ENCODE measurements at places on chromosomes 2 and 18. TPM values are rescaled to one million over a fixed set of nuclear protein-coding genes. Genes with fewer than 3 reads are reported as not detected.

DNA sequence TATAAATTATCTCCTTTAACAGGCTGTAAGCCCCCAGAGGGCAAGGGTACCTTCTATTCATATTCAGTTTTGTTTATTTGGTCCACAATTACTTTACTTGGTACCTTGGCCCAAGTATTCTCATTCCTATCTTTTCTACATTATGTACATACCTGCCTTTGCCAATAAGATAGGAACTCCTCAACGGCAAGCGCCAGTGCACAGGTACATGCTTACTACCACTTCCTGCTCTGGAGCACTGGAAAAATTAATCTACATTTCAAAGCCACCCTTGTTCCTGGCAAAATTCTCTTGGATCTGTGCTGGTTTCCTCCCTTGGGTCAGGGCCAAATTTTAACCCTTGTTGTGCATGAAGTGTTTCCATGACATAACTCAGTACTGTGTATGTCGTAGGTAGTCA, 34.3 kb upstream of the LMAN1 start:
- DNase-seq = no peak

GRCh38 chr2:239307921-239308613, 92.8 kb downstream of the HDAC4 start:
- no peak for DNase-seq

GRCh38 chr2:126846241-126846640, 52.4 kb upstream of the TEX51 start:
- no peak for DNase-seq

DNA sequence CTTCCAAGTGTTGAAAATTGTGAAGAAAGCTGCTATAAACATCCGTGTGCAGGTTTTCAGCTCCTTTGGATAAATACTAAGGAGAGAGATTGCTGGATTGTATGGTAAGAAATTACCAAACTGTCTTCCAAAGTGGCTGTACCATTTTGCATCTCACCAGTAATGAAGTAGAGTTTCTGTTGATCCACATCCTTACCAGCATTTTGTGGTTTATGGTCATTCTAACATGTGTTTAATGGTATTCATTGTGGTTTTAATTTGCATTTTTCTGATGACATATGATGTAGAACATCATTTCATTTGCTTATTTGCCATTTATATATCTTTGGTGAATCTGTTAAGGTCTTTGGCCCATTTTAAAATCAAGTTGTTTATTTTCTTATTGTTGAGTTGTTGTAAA, 260.7 kb downstream of the SPAG16 start:
- no peak for DNase-seq

GRCh38 chr2:85248773-85249509, 78.8 kb downstream of the TGOLN2 start:
- DNase-seq = no peak

DNA sequence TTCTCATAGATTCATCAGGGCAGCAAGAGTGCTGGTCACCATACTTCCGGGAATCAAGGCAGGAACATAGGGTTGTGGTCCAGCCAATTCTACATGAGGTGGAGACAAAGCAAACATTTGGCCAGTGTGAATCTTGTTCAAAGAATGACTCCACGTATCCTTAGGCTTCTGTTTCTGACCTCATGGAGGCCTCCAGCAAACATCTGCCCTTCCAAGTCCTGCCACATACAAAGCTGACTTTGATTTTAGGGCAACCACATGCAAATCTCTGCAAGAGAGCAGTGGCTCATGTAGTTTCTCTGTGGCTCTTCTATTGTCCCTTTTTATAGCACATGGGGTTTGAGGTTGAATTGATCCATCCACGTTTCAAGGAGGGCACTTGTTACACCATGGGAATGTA, 132.1 kb upstream of the MMADHC start:
- DNase-seq = no peak

- no peak for DNase-seq
Measured at GRCh38 chr2:145356056-145356455, 836.1 kb upstream of the ZEB2 start.

- DNase-seq = no peak
Measured at GRCh38 chr2:169961911-169962310, 134.7 kb downstream of the UBR3 start.

DNA sequence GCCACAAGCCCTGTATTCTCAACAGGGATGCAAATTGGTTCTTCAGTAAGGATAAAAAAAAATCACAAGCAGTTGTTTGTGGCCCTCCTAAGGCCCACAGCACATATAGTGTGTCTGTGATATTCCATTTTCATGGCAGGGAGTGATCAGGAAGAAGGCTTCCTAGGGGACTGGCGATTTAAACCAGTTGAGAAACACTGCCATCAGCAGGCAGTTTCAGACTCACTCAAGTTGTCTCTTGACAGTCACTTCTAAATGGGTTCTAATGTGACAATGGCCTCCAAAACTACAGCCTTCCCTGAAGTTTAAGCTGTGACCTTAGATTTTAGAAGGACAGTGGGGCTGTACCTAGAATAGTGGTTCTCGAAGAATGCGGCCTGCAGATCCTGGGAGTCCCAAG, 6.0 kb downstream of the CIAO1 start:
- no peak for DNase-seq

GRCh38 chr2:173148520-173148919, 72.9 kb downstream of the MAP3K20 start:
- no peak for DNase-seq

DNA sequence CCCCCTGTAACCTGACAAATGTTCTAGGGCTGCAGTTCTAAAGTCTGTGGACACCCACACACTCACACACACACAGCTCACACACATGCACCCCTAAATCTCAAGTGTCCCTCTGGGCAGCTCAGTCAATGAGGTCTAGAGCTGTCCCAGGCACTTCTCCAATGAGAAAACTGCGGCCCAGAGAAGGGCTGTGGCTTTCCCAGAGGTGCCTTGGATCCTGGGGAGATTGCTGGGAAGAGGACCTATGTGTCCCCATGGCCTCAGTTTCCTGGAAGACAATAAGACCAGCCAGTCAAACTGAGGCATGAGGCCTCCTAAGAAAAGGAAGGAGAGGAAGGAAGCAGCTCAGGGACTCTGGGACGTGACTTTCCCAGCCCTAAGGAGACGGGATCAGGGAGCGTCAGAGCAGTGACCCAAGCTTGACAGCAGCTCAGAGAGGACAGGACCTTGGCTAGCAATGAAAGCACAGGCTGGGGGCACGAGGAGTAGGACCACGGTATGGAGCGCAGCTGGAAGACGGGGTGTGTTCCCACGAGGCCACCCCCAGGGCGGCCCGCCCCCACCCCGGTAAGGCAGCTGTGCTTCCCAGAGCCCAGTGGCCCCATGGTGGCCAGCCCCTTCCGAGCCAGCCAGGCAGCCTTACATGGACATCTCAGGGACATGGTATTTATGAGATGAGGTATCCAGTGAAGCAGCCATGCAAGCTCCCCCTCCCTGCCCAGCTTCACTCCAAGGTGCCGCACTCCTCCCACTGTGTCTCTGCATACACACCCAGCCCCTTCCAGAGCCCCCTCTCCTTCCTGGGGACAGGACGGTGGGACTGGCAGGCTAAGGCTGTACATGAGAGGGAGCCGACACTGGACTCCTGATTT, 46.0 kb downstream of the TNS1 start:
- no peak for DNase-seq

- DNase-seq = no peak
Measured at GRCh38 chr18:77632758-77633157, 383.1 kb downstream of the GALR1 start.

DNA sequence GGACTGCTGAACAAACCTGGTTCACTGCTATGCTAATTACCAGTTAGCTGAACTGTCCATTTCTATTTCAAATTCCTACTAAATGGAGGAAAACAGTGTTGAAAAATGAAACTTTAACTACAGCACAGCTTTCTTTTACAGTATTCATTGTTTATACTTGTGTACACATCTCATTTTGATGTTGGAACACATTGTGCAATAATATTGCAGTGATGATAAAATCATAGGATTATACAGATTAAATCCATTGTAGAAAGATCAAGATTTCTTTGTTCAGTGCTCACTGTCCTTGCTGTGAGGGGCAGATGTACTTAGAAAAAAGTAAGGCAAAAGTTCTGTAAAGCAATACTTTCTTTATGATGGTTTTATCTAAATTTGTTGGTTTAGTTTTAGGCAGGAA, 1055.1 kb downstream of the LRP1B start:
- no peak for DNase-seq

GRCh38 chr2:126749537-126749936, 93.6 kb downstream of the GYPC start:
- peak; percentile 23 for DNase-seq

GRCh38 chr2:132422736-132423135, 6.1 kb downstream of the GPR39 start:
- no peak for DNase-seq

GRCh38 chr2:8575038-8575833, 106.6 kb upstream of the ID2 start:
- peak; percentile 52 for DNase-seq

DNA sequence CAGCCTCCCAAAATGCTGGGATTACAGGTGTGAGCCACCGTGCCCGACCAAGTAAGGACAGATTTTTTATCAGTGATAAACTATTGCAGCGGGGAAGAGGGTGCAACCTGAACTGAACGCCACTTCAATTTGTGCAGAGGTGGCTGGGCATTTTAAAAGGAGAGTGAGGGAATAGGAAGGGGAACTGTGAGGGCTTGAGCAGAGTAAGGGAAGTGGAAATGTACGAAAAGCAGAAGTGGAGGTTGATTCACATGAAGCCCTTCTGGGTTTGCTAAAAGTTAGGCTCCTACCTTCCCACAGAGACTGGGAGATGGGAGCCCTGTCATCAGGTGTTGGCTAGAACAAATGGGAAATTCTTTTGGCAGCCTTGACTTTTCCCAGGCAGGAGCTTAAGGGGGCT, 6.1 kb downstream of the STK11IP start:
- peak; percentile 53 for DNase-seq

DNA sequence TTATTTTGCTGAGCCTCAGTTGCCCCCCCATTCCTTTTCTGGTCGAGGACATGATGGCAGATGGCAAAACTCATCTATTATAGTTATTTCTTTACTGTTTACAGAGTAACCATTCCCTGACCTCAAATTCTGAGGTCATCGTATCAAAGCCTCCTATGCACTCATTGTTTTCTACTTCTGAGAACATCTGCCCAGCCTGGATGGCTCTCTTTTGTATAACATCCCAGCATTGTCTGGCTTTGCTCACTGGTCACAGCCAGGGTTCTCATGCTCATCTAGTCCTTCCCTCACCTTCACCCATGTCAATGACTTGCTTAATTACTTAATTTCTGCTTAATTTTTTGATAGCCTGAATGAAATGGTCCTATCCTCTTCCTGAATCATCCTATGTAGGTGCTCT, 472.1 kb downstream of the PARD3B start:
- no peak for DNase-seq

DNA sequence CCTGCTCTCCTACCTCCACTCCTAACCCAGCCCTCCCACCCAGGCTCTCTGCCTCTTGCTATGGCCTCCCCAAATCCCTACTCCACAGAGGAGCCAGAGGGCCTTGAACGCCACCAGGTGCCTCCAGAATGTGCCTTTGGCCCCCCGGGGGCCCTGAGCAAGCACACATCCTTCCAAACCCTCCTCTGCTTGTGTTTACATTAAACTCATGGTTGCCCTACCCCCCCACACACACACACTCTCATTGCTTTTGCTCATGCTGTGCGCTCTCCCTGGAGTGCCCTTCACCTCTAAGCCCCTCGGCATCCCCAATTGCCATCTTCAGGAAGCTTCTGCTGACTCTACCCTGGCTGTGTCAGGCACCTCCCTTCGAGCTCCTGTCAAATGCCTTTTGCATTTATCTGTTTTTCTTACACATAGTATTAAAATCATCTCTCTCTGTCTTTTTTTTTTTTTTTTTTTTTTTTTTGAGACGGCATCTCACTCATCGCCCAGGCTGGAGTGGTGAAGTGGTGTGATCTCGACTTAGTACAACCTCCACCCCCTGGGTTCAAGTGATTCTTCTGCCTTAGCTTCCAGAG, 16.3 kb upstream of the TET3 start:
- DNase-seq = no peak

DNA sequence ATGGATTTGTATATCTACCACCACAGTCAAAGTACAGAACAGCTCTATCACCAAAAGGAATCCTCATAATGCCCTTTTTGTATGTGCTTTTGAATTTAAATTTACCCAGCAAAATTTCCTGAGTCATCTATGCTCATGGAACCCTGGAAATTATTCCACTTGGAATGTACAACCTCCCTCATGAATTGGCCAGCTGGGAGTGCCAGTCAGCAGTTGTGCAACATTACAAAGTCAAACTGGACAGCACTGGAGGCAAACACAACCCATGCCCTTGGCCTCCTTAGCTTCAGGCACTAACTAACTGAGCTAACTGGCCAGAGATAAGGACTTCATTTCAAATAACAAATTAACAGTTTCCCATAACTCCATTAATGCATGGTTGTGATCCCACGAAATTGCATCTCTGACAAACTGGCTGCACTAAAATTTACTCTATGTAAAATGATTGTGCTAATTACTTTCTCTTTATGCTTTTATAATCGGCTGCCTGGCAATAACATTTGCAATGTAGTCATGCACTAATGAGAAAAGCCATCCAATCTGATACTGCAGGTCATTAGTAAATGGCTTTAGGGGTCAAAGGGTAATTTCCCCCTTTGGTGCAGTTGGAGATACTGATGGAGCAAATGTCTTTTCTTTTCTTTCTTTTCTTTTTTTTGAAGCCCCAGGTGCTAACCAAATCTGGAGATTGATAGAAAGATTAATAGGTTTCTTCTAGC, 270.5 kb downstream of the ACTR3 start:
- DNase-seq = no peak

DNA sequence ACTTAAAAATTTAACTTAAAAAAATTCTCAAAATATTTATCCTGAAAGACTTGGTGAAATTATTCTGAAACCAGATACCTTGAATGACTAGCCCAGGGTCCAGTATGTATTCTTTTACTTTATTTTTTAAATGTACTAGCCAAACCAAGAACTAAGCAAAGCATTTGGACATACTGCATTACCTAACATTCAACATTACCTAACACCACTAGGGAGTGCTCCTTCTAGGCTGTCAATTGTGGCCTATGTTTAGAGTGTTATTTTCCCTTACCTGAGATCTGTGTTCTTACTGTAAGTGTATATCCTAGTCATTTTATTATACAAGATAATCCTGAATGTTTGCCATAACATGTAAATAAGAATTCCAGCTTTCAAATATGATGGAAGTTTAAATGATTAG, 496.6 kb downstream of the PTPRM start:
- no peak for DNase-seq

Gene RMND5A
- 32.2 TPM for total RNA-seq

Gene MARCHF4
- total RNA-seq = not detected

Gene PLEKHH2
- total RNA-seq = 0.58 TPM

Gene PDE11A
- 0.25 TPM for total RNA-seq

Gene ITPRIPL1
- 4.8 TPM for total RNA-seq

Gene FSHR
- not detected for total RNA-seq

Gene C2orf66
- not detected for total RNA-seq

Gene ABCA12
- total RNA-seq = not detected

Gene CHRNG
- not detected for total RNA-seq

Gene TXNDC2
- 0.73 TPM for total RNA-seq
